GM23248 (cell line): ENCODE measurements at places on chromosomes 3 and 15. TPM values are rescaled to one million over a fixed set of nuclear protein-coding genes. Genes with fewer than 3 reads are reported as not detected.

Gene UACA
- 128 and 135 TPM in 2 replicates for polyA plus RNA-seq

Gene CNTN4
- not detected in 2 replicates for polyA plus RNA-seq

Gene ACAN
- not detected in 2 replicates for polyA plus RNA-seq

Gene CNTN3
- polyA plus RNA-seq, result 4.3 and 5.6 TPM in 2 replicates

Gene COL7A1
- 11.2 and 11.9 TPM in 2 replicates for polyA plus RNA-seq

Gene PIF1
- polyA plus RNA-seq, result 7.0 and 8.1 TPM in 2 replicates
